ENCODE measurements at places on chromosomes 5 and 9.

DNA sequence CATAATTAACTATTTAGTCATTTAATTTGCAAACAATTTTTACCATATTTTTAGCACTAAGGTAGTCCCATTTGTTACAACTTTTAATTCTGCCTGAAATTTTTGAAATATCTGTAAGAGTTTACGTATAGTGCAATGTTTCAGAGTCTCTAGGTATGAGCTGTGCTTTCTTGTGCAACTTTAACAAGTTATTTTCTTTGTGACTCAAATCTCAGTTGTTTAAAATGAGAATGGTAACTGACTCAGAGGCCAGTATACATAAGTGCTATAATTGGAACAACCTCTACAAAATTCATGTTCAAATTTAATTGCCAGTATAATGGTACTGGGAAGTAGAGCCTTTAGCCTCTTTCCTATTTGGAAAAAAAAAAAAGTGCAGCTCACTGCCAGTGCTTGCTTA is 14.2 kb upstream of the ZNF883 start:
- no peak for DNase-seq

GRCh38 chr9:134492281-134492691 is 149.3 kb upstream of the COL5A1 start:
- DNase-seq = no peak

DNA sequence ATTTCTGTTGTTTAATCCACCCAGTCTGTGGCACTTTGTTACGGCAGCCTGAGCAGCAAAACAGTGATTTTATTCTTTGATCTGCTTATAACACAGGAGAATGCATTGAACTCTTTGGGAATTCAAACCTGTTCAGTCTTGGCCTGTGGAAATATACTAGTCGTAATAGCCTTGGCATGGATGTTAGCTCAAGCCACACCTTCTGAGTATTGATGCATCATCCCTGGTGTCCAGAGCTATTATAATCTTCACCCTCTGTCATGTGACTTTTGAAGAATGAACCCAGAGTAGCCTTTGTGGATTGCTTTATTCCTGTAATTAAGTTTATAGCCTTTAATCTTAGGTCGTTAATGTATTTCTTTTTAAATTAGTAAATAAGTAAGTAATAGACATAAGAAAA is 50.8 kb upstream of the TEX48 start:
- DNase-seq = no peak

DNA sequence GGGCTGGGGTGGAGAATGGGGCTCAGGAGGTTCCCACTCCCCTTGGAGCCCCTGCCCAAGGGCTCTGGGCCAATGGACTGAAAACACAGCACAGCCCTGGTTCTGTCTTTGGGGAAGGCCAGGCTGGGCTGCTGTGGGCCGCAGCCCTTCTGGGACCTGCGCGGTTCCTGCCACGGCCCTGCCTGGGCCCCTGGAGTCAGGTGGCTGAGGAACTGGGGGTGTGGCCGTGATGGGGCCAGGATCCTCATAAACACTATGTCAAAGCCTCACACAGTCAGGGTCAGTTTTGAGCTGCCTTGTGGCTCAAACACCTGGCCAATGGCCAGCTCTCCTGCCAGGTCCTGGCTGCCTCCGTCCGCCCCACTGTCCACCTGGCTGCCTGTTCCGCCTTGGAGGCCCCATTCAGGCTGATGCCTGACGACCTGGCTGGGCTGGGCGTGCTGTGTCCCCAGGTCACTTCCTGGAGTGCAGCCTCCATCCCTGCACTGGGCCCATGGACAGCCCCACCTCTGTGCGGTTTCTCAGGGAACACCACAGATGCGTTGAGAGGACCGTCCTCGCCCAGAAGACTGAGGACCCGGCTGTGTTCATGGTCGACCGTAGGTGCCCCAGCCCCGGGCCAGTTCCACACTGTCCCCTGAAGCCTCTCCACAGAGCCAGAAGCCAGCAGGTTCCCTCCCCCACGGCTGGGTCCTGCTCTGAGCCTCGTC is 27.5 kb downstream of the PAEP start:
- DNase-seq = no peak

- no peak for DNase-seq
These were observed 51.8 kb upstream of the HMHB1 start for GRCh38 chr5:143760131-143760505.

- DNase-seq = no peak
These were observed 81.6 kb downstream of the DAP start for GRCh38 chr5:10679336-10679988.

DNA sequence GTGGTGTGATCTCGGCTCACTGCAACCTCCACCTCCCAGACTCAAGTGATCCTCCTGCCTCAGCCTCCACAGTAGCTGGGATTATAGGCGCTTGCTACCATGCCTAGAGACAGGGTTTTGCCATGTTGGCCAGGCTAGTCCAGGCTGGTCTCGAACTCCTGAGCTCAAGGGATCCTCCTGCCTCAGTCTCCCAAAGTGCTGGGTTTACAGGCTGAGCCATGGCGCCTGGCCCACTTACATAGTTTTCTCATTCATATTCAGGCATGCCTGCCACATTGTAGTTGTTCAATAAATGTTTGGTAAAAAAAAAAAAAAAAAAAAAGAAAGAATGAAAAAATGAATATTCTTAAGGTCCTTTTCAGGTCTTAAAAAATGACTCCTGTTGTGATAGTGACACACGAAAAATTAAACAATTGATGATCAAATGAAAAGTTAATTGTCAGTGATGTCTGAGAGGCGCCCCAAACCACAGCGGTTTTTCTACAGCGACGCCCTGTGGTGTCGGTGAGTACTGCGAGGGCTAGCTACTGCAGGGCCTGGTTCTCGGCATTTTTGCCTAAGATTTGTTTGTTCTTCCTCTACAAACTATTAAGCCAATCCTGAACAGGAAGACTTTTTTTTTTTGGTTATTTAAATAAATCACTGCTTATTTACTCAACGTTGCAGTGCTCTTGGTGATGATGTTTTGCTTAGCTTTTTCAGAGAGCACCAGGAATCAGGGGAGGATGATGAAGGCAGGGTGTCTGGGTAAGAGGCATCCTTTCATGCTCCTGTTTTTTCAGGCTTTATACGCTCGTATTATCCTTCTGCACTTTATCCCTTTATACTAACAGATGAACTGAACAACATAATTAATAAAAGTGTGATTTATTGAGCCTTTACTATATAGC is 67.0 kb upstream of the DPYSL3 start:
- no peak for DNase-seq

DNA sequence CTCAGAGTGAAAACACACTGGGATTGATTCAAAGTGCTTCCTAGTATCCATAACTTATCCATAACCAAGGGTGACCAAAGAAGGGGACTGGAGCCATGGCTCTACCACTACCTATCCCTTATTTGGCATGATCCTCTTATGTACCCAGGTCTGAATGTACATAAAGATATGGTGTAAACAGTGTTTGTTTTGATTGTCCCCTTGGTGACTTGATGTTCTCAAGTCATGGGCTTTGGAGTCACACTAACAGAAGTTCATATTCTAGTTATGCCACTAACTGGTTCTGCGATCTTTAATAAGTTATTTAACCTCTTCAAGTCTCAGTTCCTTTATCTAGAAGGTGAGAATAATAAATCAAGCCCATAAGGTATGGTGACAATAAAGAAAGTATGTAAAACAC is 283.4 kb upstream of the PTGER4 start:
- DNase-seq = no peak

- DNase-seq = no peak
These were observed 171.0 kb downstream of the COL23A1 start for GRCh38 chr5:178419196-178419595.

DNA sequence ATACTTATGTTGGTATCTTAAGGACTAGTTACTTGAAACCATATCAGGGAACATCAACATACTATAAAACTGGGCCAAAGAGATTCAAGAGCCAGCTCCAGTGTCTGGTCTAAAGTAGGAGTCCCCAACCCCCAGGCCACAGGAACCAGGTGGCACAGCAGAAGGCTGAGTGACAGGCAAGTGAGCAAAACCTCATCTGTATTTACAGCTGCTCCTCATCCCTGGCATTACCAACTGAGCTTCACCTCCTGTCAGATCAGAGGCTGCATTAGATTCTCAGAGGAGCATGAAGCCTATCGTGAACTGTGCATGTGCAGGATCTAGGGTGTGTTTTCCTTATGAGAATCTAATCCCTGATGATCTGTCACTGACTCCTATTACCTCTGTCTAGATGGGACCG is 581.6 kb upstream of the CDH9 start:
- DNase-seq = no peak

DNA sequence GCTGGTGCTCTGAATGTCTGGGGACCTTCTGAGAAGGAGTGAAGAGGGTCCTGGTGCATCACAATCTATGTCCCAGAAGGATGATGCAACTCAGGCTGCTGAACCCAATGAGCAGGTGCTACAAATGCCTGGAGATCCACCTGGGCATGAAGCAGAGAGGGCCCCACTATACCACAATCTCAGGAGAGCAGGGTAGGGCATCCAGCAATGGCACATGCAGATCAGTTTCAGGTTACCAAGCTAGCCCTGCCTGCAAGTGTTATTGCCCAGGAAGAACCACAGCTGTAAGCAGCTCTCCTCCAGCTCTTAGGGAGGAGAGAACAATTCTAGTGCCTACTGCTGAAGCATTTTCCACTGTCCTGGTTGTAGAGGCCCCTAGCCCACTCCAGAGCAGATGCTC is 389.2 kb upstream of the TNC start:
- DNase-seq = no peak

GRCh38 chr5:74167206-74167929 is 473.2 kb downstream of the ENC1 start:
- no peak for DNase-seq

DNA sequence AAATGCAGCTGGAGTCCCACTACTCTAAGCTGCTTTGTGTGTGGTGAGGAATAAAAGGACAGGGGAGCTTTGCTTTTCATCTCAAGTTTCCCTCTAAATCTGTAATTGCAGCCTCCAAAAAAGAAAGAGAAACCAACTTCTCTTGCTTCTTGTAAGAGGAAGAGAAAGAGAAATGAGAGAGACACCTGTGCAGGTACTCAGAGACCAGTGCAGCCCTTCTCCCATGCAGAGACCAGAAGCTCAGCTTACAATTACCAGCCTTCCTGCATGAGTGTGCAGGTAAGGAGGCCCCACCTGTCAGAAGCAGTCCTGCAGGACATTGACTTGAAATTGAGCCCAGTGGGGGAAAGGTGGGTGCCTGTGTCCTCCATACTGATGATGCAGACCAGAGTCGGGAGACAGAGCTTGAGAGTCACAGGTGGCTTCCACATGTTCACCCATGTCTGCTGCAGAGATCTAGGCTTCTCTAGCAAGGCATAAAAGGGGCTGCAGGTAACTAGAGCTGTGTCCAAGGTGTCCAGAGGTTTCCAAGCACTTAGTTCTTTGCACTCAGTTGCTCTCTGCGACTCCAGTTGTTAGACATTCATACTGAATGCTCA is 15.3 kb upstream of the MED10 start:
- no peak for DNase-seq

- DNase-seq = no peak
These were observed 11.4 kb downstream of the BASP1 start for GRCh38 chr5:17228821-17229291.

DNA sequence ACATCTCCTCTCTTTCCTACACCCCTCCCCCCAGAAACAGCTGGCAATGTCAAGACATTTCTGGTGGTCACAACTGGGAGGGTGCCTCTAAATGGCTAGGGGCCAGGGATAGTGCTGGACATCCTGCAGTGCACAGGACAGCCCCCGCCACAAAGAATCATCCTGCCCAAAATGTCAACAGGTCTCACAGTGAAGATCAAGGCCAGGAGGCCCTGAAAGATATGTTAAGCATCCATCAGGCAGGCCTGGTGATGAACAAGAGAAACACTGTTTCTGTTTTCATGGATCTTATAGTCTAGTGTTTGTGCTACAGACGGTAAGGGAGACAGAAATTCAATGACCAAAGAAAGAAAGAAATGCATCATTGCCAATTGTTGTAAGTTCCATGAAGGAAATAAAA is 45.9 kb downstream of the WWC1 start:
- DNase-seq = no peak

GRCh38 chr9:107390778-107391177 is 98.8 kb downstream of the KLF4 start:
- DNase-seq = no peak

- no peak for DNase-seq
These were observed 1.9 kb upstream of the RNF38 start for GRCh38 chr9:36401897-36402480.

DNA sequence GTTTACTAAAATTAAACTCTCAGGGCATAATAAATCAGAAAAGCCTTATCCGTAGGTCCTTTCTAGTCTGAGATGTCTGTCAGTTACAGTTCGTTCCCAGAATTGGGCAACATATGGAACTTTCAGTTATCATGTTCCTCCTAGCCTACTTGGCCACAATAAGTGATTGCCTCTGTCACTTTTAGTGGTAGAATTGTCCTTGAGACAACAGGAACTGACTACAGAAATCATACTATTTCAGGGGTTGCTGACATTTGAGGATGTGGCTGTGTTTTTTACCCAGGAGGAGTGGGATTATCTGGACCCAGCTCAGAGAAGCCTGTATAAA is 956 bp downstream of the ZNF189 start:
- DNase-seq = no peak

DNA sequence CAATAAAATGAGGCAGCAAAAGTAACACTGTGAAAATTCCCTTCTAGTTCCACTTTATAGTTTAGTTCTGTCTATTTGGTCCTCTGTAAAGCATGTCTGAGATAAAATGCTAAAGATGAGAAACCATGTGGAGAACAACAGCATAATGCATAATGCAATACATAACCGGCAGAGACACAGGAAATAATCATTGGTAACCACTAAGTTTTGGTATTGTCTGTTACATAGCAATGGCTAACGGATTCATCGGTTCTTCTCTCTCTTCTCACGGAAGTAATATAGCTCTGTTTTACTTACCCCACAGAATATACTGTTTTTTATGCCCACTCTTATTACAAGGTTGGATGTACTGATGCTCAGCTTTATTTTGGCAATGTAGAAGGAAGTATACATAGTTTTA is 158.9 kb downstream of the FAM174A start:
- no peak for DNase-seq

DNA sequence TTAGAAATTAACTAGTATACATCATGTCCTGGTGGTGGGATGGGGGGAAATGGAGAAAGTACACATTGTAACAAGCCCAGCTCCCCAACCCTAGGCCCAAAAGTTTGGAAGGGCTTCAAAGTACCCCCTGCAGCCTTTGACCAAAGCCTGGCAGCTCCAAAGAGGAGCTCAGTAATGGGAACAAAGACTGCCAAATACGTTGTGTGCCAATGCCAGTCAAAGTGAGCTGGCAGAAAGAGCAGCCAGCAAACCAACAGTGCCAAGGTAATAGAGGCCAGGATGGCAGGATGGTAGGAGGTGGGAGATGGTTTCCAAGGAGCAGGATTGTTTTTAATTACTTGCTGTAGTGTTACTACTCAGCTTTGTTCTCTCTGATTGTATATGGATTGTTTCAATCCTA is 248.3 kb downstream of the COX7C start:
- DNase-seq = no peak

- no peak for DNase-seq
These were observed 15.4 kb downstream of the TSPAN17 start for GRCh38 chr5:176662371-176663333.

GRCh38 chr9:93891050-93891449 is 64.1 kb downstream of the BARX1 start:
- DNase-seq = no peak

Data from activated T-helper 1 cell treated with anti-CD3 and anti-CD28 coated beads, Interleukin-2, amount 50 U/mL, for 16 hours (primary cell).